ENCODE measurements at places on chromosomes 2 and 18. TPM values are rescaled to one million over a fixed set of nuclear protein-coding genes. Genes with fewer than 3 reads are reported as not detected.

The DQX1 gene
- total RNA-seq: not detected

The BBS5 gene
- 2.0 TPM for total RNA-seq

The TUBB8B gene
- not detected for total RNA-seq

The SDC1 gene
- 241 TPM for total RNA-seq

The GULP1 gene
- 234 TPM for total RNA-seq

The DSC3 gene
- total RNA-seq: not detected

The SPC25 gene
- total RNA-seq: 98.4 TPM

The FBXO41 gene
- 2.9 TPM for total RNA-seq

The STPG4 gene
- total RNA-seq: 4.4 TPM

DNA sequence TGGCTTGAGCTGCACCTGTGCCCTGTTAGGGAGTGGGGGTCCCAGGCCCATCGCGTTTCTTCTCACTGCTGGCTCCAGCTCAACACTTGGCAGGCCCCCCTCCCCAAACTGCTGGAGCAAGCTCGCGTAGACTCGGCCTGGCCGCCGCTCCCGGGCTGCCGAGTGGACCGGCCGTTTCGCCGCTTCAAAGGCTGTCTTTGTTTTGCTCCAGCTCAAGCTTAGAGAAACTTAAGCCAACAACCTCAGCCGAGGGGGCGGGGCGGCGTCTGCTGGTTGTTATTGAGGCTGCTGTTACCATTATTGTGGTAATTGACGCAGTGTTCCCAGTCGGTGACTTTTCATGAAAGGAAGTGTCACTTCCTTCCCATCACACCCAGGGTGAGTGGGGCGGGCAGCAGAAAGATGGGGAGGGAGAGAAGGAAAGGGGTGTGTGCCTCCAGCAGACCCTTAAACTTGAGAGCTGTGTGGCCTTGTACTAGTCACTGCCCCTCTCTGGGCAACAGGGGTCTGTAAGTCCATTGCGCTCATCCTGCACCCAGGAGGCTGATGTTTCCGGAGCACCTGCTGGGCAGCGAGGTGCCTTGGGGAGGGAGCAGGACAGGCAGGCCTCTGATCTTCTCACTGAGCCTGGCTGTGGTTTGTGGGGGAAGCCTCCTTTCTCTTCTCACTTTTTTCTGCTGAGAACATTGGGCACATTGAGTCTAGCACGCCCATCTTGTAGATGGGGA is 2.1 kb downstream of the ARID5A start:
- DNase-seq: no peak

DNA sequence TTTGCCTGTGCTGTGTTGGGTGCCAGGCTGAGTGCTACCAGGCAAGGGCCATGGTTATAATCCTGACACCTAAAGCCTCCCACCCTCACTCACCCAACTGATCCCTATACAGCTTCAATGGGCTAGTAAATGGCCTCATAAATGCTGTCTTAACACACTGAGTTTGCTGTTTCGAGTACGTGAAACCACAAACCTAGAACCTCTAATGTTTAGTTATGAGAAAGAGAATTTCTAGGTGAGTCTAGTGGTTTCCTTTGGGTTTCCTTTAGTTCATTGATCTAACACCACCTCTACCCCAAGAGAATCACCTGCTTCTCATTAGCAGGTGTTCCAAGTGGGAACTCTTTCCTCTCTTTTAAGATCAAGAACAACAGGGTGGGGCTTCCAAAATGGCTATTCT is 172.0 kb downstream of the MC4R start:
- DNase-seq: no peak

- DNase-seq: peak; percentile 46
Measured at GRCh38 chr2:211867845-211868451, 670.7 kb downstream of the ERBB4 start.

GRCh38 chr2:191488135-191488534 is 189.8 kb upstream of the NABP1 start:
- peak; percentile 59 for DNase-seq

DNA sequence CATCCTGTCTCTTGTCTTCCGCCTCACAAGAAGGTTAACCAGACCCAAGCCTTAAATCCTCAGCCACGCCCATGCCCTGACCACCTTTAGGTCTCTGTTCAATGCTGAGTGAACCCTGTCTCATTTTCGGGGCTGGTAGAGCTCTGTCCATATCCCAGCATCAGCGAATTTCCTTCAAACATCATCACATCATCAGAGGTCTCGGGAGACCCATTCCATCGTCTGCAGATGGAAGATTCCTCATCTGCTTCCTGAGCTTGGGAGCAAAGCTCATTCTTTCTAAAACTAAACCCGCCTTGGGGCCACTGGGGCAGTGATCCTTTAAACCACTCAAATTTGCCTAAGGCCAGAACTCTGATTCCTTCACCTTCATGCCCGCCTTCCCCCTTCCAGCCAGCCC is 173.7 kb downstream of the TTC32 start:
- no peak for DNase-seq

GRCh38 chr2:239025096-239025801 is 177.4 kb downstream of the TWIST2 start:
- peak; percentile 86 for DNase-seq

DNA sequence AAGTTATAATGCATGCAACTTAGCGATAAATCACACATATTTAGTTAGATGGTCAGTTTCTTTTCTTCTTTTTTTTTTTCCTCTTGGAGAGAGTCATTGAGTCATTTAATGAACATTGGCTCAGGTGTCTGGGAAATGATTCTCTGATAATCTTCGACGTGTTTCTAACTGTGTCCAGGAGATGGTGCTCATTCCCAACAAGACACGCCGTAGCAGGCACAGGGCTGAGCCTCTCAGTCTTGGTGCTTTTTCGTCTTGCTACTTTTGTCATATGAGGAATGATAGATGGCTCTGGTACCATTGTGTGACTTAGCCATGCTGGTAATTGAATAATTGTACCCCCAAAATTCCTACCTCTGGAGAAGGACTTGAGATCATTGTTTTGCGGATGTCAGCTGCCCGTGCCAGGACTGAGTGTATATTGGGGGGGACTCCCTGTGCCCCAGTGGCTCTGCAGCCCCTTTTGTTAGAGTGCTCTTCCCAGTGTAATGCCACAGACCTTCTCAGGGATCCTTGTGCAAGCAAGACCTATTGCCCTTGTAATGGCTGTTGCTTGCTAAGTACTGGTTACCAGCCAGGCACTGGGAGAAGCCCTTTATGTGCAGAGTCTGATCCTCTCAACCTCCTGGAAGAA is 107.6 kb upstream of the CYRIA start:
- peak; percentile 62 for DNase-seq

DNA sequence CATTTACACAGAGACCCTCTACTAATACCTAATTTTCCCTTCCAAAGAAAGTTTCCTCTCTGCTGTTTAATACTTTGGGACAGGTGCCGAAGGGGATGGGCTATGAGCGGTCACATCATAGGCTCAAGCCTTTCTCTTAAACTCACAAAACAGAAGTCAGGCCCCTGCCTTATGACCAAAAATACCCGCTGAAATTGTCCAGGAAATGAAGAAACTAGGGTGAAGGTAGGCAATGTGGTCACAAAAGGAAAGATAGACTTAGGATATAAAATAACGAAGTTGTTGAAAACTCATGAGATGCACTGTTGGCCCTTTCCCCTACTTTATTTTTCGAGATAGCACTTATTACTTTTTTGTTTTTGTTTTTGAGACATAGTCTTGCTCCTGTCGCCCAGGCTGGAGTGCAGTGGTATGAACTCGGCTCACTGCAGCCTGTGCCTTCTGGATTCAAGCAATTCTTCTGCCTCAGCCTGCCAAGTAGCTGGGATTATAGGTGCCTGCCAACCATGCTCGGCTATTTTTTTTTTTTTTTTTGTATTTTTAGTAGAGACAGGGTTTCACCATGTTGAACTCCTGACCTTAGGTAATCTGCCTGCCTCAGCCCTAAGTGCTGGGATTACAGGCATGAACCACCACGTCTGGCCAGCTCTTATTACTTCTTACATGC is 16.3 kb downstream of the SLC8A1 start:
- DNase-seq: no peak

GRCh38 chr2:950080-950966 is at the start of gene SNTG2:
Gene SNTG2 (plus strand): TSS chr2:950849. CDS start chr2:950997, 148 bp downstream.
- no peak for DNase-seq

DNA sequence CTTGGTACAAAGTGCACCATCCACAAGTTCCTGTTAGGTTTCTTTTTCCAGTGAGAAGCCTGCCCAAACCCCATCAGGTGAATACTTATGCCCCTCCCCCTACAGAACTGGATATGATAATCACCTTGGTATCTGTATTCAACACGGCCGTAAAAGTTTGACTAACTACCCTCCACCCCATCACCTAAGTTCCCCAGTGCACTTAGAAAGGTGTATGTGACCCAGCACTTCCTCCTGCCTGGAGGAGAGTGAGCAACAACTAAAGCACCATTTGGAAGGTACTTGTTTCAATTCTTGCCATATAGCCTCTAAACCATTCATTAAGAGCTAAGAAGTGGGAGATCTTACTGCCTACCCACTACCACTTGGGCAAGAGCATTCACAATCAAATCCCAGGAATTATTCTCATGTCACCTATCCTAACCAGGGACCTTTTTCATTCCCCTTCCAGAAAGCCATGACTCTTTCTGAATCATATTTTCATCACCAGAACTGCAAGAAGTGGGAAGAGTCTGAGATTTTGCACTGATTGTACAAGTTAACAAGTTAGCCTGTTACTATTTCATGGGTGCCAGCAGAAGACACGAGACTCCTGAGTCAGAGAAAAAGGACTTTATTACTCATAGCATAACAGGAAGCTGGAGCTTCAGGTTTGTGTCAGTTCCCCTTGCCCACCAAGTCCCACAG is 53.5 kb upstream of the NDUFV2 start:
- peak; percentile 18 for DNase-seq

- DNase-seq: no peak
Measured at GRCh38 chr2:5538772-5539171, 153.4 kb upstream of the SOX11 start.

DNA sequence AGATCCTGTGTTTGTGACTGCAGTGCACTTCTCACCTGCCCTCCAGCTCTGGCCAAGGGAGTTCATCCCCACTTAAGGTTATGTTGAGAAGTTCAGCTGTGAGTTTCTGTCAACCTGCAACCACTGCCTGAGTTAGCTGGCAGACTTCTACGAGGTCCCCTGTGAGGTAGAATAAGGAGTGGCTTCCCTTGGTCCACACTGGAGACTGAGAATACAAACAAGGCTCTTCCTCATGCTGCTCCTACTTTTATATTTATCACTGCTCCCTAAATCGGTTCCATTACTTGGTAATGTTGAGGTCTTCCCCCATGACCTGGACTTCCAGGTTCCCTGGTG is 353.2 kb upstream of the CWC22 start:
- no peak for DNase-seq

DNA sequence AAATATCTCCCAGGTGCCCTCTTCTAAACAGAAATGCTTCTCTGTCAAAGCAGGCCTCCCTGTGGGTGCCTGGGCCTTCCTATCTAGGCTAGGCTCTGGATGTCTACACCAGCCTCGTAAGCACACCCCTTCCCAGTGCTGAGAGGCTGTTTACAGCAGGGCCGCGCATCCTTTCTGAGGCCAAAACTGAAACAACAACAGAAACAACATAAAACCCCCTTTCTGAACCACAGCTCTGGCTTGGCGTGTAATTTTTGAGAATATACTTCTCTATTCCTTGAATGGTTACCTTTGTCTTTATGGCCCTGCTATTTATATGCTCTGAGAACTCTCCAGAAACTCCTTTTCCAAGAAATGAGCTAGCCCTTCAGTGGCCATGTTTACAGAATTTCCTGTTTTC is 118.4 kb downstream of the BCL2L11 start:
- no peak for DNase-seq

- DNase-seq: no peak
Measured at GRCh38 chr2:11011359-11011758, 99.6 kb downstream of the KCNF1 start.

DNA sequence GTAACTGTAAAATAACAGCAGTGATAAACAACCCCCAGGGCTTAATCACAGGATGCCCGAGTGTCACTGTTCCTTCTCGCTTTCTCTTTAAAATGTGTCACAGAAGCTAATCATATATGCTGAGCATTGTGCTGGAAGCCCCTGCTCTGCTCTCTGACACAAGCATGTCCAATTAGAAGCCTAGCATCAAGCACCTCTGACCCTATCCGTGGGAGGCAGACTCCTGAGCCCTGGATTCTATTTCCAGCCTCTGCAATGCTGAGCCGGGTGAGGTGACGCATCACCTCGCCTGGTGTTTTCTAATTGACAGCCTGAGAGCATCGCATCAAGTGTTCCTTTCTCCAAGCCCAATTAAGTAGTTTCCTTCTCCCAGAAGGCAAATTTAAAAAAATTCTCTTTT is 19.7 kb upstream of the SCG2 start:
- no peak for DNase-seq

GRCh38 chr2:176729706-176730569 is 460.7 kb downstream of the MTX2 start:
- no peak for DNase-seq

All from A172 (cell line).